ENCODE measurements at places on chromosomes 1 and 21.
A peak's percentile ranks its signal among the peaks of the same experiment; 100 is the strongest.

DNA sequence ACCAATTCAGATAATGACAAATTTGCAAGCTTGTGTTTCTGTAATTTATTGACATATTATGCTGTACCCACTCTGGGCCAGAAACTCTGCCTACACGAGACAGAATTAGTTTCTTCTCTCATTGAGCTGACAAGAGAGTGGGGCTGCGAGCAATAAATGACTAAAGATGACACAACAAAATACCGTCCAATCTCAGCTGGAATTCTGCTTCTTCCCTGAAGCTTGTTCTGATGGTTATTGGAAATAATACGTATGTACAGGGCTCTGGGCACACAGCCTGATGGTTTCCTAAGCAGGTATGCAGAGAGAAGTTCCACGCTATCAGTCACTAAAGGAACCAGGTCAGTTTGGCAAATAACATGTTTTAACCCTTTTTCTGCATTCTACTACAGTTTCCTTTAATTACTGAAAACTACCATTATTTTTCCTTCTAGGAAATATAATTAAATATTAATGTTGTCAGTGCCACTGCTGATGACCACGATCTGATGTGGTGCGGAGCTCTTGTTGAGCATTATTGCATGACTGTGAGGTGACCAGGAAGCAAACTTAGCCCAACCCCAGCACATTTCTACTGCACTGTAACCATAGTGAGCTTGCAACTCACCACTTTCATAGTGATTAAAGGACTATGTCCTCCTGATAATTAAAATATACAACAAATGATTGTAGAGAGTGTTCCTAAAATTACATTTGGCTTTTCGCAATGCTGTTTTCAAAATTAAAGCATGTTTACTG, 221.4 kb upstream of the L1TD1 start:
- DNase-seq = no peak

DNA sequence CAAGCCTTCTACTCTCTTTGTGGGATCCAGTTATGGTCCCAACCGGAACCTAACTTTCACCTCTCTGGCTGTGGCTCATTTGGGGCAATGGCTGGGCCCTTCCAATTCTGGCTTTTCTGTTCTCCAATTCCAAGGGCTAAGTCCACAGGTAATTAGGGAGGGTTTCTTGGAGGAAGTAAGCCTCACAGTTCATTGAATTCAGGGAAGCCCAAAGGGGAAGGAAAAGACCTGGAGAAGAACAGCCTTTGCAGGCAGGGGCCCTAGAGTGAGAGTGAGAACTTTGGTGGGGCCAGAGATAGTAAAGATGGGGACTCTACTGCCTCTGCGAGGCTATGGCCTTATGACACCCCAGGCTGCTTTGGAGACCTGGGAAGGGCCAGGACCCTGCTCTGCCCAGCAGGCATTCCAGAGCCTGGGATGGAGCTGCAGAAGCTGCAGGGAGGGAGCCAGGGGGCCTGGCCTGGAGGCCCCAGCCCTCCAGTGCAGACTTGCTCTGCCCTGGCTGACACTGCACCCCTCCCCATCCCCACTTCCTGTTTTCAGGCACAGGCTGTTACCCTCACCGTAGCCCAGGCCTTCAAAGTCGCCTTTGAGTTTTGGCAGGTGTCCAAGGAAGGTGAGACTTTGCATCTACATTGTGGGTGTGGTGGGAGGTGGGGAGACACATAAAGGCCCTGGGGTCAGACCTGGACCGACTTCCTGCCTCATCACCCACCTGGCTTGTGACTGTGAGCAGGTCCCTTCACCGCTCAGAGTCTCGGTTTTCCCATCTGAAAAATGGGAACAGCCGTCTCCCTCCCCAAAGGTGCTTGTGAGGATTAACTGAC, 18.9 kb downstream of the LDLRAP1 start:
- DNase-seq = no peak

DNA sequence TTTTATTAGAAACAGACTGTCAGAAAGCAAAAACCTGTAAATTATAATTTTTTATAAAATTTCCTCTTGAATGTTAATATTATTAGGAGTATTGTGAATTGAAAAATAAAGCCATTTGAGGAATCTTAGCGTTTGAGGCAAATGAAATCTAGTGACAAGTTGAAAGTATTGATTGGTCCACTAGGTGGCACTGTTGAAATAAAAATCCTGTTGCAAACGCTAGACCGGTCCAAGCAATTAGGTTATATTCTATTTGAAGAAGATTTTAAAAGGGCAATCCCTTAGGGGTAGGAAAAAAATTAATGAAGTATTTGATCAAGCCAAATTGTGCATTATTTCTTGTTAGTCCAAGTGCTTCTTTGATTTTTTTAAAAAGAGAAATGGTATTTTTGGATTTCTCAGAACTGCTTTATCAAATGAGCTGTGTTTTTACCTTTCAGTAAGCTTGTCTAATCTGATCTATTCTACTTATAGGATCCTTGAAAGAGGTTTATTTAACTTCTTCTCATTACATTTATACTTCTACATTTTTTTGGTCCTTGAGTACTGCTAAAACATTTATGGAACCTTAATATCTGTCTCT, 57.7 kb downstream of the ATG4C start:
- peak; percentile 19 for DNase-seq

GRCh38 chr1:17212487-17213121, 7.7 kb downstream of the PADI1 start:
- no peak for DNase-seq

DNA sequence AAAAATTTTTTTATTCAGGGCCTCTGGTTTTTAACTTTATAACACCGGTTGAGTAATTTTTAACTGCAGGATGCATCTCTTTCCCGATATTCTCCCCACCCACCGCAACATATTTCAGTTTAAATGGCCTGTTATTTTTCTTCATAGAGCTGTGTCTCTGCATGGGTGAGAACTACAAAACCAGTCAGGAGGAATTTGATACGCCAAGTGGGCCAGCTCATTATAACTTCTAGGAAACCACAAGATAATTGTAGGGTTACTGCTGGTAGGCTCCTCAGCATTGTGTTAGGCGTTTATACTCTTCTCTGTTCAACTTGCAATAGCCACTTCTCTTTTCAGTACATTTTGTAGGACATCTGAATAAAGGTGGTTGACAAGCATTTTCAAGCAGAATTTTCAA, 169.7 kb downstream of the PBX1 start:
- DNase-seq = no peak

- DNase-seq = no peak
Observed at GRCh38 chr1:13801232-13801631, 101.2 kb downstream of the PRDM2 start.

DNA sequence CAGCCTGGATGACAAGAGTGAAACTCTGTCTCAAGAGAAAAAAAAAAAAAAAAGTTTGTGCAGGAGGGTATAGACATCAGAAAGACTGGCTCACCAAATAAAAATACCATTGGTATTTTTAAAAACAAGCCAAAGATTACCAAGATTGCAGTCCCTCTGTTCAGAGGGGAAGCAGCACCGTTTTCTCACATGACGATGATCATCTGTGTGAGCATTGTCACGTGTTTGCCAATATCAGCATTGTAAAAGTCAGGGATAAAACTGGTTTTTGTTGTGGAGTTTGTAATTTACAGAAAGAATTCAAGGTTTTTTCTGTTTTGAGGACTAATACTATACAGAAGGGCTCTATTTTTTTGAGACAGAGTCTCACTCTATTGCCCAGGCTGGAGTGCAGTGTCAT, 26.5 kb downstream of the ZNF362 start:
- no peak for DNase-seq

DNA sequence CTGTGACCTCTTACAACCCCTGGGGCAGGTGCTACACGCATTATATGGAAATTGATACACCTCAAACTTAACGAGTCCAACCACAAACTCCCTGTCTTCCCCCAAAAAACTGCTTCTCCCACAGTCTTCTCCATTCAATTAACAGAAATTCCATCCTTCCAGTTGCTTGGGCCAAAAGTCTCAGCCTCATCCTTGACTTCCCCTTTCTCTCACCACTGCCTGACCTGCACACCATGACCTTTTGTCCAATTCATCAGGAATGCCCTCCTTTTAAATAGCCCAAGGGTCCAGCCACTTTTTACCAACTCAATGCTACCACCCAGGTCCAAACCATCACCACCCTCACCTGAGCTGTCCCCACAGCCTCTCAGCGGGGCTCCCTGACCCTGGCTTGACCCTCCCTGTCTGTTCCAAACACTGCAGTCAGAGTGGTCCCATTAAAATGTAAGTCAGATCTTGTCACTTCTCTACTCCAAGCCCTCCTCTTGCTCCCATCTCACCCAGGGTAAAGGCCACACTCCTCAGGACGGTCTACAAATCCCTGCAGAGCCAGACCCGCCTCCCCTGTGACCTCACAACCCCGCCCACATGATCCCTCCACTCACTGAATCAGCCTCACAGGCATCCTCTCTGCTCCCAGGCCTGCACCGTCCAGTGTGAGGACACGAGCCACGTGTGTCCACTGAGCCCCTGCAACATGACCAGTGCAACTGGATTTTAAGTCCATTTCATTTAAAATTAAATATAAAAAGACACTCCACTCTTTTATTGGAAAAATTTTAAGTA, 18.5 kb downstream of the KCNN3 start:
- DNase-seq = no peak

- no peak for DNase-seq
Observed at GRCh38 chr1:110111081-110111480, 1.2 kb upstream of the UBL4B start.

DNA sequence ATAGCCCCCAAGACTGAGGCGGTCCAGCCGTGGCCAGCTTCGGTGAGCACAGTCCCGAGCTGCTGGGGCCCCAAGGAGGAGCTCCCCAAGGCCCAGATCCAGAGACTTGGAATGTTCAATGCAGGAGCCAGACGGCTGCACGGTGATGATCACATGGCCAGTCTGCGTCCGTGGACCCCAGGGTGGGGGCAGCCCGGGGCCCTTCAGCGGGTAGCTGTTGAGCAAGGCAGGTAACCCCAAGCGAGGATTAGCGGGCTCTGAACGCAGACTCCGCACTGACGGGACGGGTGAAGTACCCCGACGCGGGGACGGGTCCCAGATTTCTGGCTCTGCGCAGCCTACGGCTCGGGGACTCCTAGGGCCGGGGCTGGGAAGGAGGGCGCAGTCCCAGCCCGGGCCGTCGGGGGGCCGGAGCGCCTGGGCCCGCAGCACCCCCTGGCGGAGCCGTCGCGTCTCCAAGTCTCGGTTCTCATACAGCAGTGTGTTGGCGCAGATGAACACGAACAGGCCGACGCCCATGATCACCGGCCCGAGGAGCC, 2.7 kb downstream of the TMEM200B start:
- no peak for DNase-seq

DNA sequence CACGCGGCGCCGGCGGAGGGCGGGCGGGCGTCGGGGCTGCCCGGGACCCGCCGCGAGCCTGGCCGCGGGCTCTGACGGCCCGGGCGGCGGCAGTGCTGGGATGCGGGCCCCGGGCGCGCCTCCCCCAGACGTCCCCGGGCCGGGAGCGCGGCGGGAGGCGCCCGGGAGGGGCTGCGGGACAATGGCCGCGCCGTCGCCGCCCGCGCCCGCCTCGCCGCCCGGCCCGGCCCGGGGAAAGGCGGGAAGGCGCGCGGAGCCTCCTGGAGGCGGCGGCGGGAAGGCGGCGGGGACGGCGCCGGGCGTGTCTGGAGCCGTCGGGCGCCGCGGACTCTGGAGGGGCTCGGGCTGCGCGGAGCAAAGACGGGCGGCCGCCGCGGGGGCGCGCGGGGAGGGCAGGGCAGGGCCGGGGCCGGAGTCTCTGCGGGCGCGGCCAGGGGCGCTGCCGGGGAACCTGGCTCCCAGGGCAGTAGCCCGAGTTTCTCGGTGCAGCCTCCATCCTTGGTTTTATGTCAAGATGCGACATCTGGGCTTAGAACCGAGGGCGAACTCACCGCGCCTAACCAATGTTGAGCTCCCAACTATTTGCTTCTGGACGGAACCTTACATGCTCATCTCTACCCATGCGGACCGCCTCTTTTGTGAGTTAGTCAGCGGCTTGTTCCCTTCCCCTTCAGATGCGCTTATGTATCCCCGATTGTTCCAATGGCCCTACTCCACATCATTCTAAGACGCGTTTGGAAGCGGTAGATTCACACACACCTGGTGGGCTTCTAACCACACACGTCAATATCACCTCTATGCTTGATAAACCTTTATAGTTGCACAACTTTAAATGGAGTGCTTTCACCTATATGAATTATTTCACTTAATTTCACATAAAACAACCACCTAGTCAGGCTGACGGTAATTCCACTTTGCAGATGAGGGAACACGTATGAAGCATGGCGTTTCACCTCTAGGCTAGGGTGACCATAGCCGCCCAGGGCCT, 651 bp downstream of the ZBTB8A start:
- no peak for DNase-seq

- DNase-seq = no peak
Observed at GRCh38 chr1:94418664-94419655, 771 bp downstream of the ABCD3 start.

DNA sequence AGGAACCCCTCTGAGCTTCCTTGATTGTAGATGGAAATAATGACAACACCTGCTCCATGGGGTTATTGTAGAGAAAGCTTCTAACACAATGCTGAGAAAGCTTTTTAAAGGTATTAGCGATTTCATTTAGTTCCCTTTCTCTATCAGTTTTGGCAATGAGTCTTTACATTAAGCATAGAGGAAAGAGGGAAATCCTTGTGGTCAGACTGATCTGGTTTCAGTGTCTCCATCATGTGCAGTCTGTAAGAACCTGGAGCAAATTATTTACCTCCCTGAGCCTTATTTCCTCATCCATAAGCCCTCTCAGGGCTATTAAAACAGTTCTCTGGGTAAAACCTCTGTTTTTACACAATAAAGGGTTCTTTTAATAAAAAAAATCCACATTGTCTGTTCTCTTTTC, 87.5 kb downstream of the FGGY start:
- no peak for DNase-seq

GRCh38 chr21:39127506-39127905, 55.7 kb downstream of the PSMG1 start:
- DNase-seq = no peak

- DNase-seq = no peak
Observed at GRCh38 chr1:156812293-156812990, 4.2 kb downstream of the SH2D2A start.

DNA sequence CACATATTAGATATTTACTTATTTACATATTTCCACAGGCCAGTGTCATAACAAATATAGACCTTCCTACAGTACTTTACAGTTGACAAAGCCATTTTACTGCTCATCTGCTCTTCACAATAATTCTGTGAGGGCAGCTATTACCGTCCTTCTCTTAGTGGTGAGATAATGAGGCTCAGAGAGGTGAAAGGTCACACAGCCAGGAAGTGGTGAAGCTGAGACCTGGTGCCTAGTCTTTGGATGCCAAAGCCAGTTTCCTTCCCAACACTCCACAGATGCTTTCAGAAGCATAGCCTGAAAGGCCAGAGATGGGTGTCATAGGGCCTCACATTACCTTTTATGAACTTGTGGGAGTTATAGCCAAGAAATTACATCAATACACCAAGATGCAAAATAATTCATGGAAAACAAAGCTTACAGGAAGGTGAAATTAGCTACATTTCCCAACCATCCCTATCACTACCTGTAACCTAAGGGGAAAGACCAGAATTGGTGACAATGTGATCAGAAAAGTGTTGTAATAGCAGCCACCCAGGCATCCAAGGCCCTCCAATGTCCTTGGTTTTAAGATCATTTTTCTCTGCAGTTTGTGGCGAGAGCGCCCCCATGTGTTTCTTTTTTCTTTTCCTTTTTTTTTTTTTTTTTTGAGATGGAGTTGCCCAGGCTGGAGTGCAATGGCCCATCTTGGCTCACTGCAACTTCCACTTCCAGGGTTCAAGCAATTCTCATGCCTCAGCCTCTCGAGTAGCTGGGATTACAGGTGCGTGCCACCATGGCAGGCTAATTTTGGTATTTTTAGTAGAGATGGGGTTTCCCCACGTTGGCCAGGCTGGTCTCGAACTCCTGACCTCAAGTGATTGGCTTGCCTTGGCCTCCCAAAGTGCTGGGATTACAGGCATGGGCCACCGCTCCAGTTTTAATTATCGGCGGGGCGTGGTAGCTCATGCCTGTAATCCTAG, 26.5 kb upstream of the RPL11 start:
- DNase-seq = no peak

- DNase-seq = no peak
Observed at GRCh38 chr1:80363689-80364475, 1357.4 kb upstream of the ADGRL4 start.

All from SIG-M5 (cell line).